ENCODE measurements at places on chromosomes 16 and 17.

DNA sequence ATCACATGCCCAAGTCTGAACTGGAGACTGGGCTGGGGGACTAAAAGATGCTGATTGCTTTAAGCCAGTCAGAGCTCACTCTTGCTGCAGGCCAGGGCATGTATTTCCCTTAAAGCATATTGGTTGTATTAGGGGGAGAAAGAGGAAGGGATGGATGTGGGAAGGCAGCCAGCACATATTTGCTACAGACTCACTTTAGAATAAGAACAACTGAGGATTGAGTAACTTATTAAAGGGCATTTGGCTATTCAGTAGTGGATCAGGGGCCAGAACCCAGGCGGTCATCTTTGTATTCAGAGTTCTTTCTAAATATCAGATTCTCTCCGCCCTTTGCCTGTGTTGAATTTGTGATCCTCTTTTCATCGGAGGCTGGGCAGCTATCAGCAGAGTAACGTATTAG is 231.7 kb downstream of the HAPSTR1 start:
- no peak for DNase-seq

DNA sequence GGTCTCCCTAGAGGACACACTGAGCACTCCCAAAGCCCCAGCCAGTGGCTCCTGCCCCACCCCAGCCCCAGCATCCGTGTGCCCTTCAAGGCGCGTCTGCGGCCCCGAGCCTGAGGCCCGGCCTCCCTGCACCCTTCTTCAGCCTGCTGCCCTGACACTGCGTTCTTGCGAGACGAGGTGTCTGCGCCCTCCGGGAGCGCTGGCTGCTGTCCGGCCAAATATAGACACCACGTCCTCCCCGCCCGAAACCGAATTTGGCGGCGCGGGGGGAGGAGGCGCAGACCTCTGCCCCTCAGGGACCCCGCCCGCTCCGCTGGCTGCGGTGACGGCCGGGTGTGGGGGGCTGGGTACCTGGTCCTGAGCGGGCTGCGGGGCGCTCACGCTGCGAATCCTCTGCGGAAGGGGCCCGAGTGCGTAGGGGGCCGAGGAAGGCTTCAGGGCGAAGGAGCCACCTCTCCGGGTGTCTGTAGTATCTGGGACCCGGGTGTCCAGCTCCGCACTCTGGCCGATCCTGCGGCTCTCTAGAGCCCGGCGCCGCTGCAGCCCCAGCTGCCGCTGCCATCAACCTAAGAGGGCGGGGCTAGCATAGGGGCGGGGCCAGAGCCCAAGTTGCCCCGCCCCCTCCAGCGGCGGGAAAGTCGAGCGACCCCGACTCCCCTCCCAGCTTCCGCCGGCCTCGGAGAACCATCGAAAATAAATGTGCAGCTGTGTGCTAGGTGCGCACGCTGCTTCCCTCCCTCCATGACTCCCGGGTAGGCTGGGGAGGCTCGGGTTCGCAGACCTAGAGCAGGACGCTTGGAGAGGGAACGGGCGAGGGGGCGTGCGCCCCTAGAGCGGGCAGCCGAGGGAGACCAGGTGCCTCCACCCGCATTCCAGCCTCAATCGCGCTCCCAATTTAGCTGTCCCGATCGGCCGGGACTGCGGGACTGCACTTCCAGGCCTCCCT is at the start of gene CORO6:
CORO6 (minus strand) TSS at position 576 of the 946 bp plus-strand sequence. CDS start 1,491 bp downstream, outside the sequence.
- DNase-seq = peak; percentile 45

GRCh38 chr16:50560903-50561863 is 13.0 kb downstream of the NKD1 start:
- DNase-seq = no peak

GRCh38 chr16:22053921-22054341 is 38.4 kb upstream of the VWA3A start:
- no peak for DNase-seq

GRCh38 chr16:89315791-89316581 is 98.5 kb downstream of the ZNF778 start:
- peak; percentile 99 for DNase-seq

- DNase-seq = no peak
These were observed 47.6 kb downstream of the NLRC5 start for GRCh38 chr16:57036945-57037344.

- no peak for DNase-seq
These were observed 759 bp downstream of the ELAC2 start for GRCh38 chr17:13016881-13017654.

- peak; percentile 44 for DNase-seq
These were observed 35.2 kb upstream of the CBX4 start for GRCh38 chr17:79874329-79874981.

GRCh38 chr16:21233045-21233520 is 416 bp upstream of the ANKS4B start:
- DNase-seq = no peak

GRCh38 chr17:1769822-1770477 is 8.1 kb downstream of the SERPINF1 start:
- no peak for DNase-seq

DNA sequence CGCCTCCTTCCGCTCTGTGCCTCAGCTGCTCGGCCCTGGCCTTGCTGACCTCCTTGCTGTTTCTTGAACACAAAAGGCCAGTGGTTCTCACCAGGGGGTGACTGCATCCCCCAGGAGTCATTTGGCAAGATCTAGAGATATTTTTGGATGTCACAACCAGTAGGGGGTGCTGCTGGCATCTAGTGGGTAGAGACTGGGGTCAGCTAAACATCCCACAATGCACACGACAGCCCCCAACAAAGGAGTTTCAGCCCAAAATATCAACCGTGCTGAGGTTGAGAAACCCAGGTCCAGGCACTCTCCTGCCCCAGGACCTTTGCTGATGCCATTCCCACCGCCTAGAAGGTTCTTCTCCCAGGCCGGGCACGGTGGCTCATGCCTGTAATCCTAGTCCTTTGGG is 39.7 kb downstream of the ABCC6 start:
- DNase-seq = no peak

- no peak for DNase-seq
These were observed 10.7 kb upstream of the ZFPM1 start for GRCh38 chr16:88442383-88442726.

DNA sequence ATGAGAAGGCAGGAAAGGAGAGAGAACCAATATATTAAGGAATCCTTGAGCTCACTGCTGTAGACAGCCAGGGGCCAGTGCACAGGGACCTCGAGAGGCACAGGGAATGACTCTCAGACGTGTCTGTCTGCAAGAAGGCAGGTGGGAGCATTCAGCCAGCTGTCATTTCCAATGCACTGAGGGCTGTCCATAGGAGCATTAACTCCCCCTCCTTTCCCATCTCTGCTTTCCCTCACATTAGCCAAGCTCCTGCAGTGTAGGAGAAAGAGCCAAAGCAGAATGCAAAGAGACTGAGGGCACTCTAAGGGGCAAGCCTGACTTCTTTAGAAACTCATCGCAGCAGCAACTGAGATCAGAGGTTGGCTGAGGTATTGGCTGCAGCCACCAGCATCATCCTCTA is 218.3 kb downstream of the CDH13 start:
- no peak for DNase-seq

GRCh38 chr16:84643674-84644073 is 4.6 kb upstream of the KLHL36 start:
- DNase-seq = no peak

- DNase-seq = peak; percentile 86
These were observed 20.5 kb upstream of the TBX4 start for GRCh38 chr17:61431594-61432311.

GRCh38 chr17:27808628-27809027 is 8.3 kb upstream of the NOS2 start:
- no peak for DNase-seq

GRCh38 chr16:74439685-74440084 is 18.4 kb upstream of the CLEC18B start:
- no peak for DNase-seq

GRCh38 chr17:77254951-77255825 is 114.4 kb downstream of the SEC14L1 start:
- DNase-seq = peak; percentile 100

DNA sequence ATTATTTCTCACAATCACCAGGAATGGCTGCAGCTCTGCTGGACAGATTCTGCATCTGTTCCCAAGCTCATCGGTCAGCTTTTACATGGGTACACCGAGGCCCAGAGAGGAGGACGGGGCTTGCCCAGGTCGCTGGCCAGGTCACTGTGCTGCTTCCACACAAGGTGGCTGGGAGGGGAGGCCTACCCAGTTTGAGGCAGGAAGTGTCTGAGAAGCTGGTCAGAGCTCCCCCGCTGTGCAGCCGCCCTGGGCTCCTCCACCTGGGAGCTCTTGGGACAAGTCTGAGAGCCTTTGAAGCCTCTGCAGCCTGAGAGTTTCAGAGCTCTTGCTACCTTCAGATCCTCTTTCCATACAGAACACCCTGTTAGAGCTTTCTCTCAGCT is 143.3 kb downstream of the CLEC16A start:
- DNase-seq = no peak

DNA sequence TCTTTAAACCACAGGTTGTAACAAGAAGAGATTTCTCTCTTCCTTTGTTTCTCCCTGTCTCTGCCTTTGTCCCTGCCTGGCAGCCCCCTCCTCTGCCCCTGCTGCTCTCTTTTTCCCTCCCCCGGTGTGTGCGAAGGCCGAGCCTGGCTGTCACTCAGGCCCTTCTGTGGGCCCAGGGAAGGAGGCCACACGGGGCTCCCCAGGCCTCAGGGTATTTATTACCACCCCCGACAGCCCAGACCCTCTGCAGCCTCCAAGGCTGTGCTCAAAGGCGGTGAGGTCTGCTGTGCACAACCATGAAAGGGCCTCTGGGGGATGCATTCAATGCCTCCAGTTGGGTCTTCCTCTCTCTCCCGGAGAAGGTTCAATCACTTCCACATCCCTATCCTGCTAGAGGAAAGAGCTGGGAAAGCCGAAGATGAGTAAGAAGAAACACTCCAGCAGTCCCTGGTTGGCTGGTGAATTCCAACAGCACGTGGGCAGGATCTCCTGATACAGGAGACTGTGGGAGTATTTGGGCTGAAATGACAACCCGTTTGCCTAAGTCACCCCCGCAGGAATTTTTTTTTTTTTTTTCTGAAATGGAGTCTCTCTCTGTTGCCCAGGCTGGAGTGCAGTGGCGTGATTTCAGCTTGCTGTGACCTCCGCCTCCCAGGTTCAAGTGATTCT is 34.2 kb downstream of the ZNF423 start:
- DNase-seq = no peak

DNA sequence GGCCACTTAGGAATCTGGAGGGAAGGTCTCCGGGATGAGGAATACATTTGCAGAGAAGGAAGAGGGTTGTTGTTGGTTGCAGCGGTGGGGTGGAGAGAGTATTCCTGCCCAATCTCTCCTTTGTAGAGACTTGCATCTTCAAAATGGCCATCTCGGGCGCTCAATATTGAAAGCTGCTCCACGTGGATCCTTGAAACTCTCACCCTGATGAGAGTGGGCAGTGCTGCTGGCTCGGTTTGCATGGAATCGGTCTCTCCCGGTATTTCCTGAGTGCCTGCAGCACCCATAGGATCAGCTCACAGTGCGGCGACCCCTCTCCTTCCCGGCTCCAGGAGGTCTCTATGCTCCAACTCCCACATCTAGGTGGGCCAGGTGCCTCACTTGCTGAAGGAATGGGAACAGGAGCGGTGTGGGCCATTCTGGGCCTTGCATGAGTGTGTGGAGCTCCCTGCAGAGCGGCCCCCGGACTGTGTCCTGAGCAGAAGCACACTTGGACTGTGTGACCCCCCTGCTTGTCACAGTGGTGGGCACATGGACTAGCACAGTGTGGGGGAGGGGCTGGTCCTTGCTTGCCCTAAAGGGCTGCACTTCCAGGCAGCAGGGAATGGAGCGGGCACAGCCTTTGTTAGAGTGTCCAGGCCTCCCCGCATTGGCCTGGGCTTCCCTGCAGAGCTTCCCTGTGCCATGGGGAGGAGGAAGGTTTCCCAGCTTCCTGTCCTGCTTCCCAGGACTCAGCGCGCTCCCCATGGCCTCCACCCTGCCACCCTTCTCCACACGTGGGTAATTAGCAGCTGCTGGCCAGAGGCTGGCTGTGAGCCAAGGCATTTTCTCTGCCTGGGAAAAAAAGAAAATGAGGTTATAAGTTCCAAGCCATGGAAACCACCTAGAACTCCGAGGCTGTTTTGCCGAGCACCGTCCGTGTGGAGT is 139.3 kb downstream of the IRF8 start:
- no peak for DNase-seq

GRCh38 chr17:79400989-79401703 is 209.7 kb downstream of the RBFOX3 start:
- DNase-seq = peak; percentile 46

DNA sequence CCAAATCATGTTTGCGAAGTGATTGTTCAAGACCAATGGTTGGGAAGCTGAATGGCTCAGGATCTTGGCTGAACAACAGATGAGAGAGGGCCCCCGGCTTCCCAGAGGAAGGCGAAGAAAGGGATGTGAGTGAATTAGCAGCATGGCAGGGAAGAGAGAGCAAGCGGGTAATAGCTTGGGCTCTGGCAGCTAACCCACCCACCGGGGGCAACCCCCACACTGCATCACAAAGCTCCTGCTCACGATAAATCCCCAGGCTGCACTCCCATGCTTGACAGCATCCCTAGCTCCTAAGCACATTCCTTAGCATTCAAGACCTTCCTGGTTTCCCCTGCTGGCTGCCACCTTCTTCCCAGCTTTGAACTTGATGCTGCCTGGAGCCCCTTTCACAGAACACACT is 26.2 kb upstream of the EMP2 start:
- DNase-seq = no peak

GRCh38 chr17:82053130-82053529 is 1.4 kb downstream of the GPS1 start:
- DNase-seq = no peak

GRCh38 chr16:27465483-27465879 is 63.5 kb downstream of the IL21R start:
- DNase-seq = peak; percentile 73

DNA sequence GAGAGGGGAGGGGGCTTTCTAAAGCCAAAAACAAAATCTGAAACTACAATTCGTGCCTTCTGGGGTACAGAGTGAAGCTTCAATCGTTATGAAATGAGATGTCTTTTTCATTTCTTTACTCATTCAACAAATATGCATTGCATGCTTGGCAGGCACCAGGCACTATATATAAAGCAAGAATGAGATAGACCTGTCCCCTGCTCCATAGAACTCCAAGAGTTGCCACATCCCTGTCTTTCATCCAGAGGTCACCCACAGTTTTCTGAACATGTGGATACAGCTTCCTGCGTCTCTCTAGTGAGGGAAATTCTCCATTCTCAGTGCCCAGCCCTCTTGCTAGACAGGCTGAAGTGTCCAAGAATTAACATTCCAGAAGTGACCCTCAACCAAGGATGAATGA is 343.2 kb upstream of the MAF start:
- DNase-seq = no peak

Data from A172 (cell line).